A549 treated with ZK216348 at 1 μM for 4 hours (cell line): ENCODE measurements at places on chromosomes 7 and 10. TPM values are rescaled to one million over a fixed set of nuclear protein-coding genes. Genes with fewer than 3 reads are reported as not detected.

Gene MMP21
- not detected in 5 replicates for total RNA-seq

Gene SPDYE9
- not detected in 5 replicates for total RNA-seq

Gene EPDR1
- 72.7 to 87.3 TPM (median 80.6 TPM) in 5 replicates for total RNA-seq

Gene UNC5B
- total RNA-seq, result 0.72 to 1.7 TPM (median 1.3 TPM) in 5 replicates

Gene RHOBTB1
- total RNA-seq, result 8.8 to 12.8 TPM (median 9.4 TPM) in 5 replicates

Gene KNDC1
- total RNA-seq, result 0.52 to 2.4 TPM (median 0.87 TPM) in 5 replicates

Gene NKX2-3
- not detected in 5 replicates for total RNA-seq

Gene SLC16A12
- 0.09 to 0.27 TPM (median 0.19 TPM) in 5 replicates for total RNA-seq

Gene CYP3A7
- not detected in 5 replicates for total RNA-seq

Gene SFTPA1
- total RNA-seq, result not detected in 5 replicates

Gene CUBN
- 0.01 to 0.23 TPM (median 0.02 TPM) in 5 replicates for total RNA-seq

Gene CPVL
- total RNA-seq, result 0.20 to 0.86 TPM (median 0.41 TPM) in 4 of 5 replicates, not detected in the other

Gene HERPUD2
- total RNA-seq, result 18.0 to 25.3 TPM (median 19.4 TPM) in 5 replicates

Gene HPSE2
- total RNA-seq, result 0.45 TPM in 1 of 5 replicates, not detected in the others

Gene CYP2C9
- not detected in 5 replicates for total RNA-seq

Gene ZNF722
- not detected in 5 replicates for total RNA-seq

Gene SH2D4B
- total RNA-seq, result 0.04 TPM in 1 of 5 replicates, not detected in the others

Gene TMEM176A
- total RNA-seq, result not detected in 5 replicates

Gene ZNF316
- total RNA-seq, result 12.1 to 17.9 TPM (median 15.5 TPM) in 5 replicates

Gene VIPR2
- not detected in 5 replicates for total RNA-seq

Gene WDR91
- total RNA-seq, result 6.9 to 10.2 TPM (median 7.6 TPM) in 5 replicates

Gene WDFY4
- total RNA-seq, result not detected in 5 replicates

Gene GTF2IRD1
- 17.5 to 22.0 TPM (median 20.8 TPM) in 5 replicates for total RNA-seq

Gene EPHB4
- total RNA-seq, result 27.8 to 48.1 TPM (median 47.4 TPM) in 5 replicates

Gene CRYGN
- not detected in 5 replicates for total RNA-seq

Gene ANAPC16
- 67.4 to 87.5 TPM (median 82.6 TPM) in 5 replicates for total RNA-seq

Gene CXCL12
- total RNA-seq, result 0.08 to 0.25 TPM (median 0.20 TPM) in 3 of 5 replicates, not detected in the others

Gene CACNB2
- total RNA-seq, result not detected in 5 replicates

Gene ZCWPW1
- 0.85 to 2.1 TPM (median 1.4 TPM) in 5 replicates for total RNA-seq

Gene KCP
- 0.12 to 0.36 TPM (median 0.18 TPM) in 5 replicates for total RNA-seq

Gene HOXA11
- 0.33 to 0.90 TPM (median 0.61 TPM) in 5 replicates for total RNA-seq

Gene MEIG1
- total RNA-seq, result 1.00 to 1.4 TPM (median 1.2 TPM) in 3 of 5 replicates, not detected in the others

Gene SORCS3
- not detected in 5 replicates for total RNA-seq

Gene TAS2R41
- not detected in 5 replicates for total RNA-seq

Gene IDI2
- total RNA-seq, result not detected in 5 replicates

Gene EBLN1
- total RNA-seq, result not detected in 5 replicates

Gene ITIH2
- 0.09 to 0.53 TPM (median 0.27 TPM) in 5 replicates for total RNA-seq

Gene MMD2
- total RNA-seq, result not detected in 5 replicates

Gene TM9SF3
- total RNA-seq, result 34.7 to 105 TPM (median 83.0 TPM) in 5 replicates

Gene TMEM229A
- not detected in 5 replicates for total RNA-seq
